ENCODE measurements at places on chromosomes 13 and 19.
A peak's percentile ranks its signal among the peaks of the same experiment; 100 is the strongest.

DNA sequence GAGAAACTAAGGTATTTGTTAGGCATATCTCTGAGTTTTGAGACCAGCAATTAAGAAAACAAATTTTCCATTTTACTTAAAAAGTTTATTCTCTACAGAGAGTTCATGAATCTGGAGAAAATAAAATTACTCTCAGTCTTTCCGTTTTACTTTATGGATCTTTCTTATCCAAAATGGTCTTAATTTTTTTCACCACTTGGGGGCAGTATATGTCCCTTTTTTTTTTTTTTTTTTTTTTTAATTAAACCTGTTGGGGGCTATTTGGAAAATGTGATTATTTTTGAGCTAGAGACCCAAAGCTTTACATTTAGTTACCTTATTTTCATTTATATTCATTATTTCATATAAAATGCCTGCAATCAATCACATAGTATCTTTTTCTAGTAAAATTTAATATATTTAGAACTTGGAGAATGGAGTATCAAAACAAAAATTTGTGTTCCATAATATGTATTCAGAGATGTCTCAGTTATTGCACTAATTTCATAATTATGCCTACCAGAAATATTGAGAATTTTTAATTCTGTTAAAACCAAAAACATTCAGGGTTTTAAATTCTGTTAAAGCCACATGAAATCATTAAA lies 27.1 kb downstream of the PIBF1 start:
- DNase-seq = no peak

DNA sequence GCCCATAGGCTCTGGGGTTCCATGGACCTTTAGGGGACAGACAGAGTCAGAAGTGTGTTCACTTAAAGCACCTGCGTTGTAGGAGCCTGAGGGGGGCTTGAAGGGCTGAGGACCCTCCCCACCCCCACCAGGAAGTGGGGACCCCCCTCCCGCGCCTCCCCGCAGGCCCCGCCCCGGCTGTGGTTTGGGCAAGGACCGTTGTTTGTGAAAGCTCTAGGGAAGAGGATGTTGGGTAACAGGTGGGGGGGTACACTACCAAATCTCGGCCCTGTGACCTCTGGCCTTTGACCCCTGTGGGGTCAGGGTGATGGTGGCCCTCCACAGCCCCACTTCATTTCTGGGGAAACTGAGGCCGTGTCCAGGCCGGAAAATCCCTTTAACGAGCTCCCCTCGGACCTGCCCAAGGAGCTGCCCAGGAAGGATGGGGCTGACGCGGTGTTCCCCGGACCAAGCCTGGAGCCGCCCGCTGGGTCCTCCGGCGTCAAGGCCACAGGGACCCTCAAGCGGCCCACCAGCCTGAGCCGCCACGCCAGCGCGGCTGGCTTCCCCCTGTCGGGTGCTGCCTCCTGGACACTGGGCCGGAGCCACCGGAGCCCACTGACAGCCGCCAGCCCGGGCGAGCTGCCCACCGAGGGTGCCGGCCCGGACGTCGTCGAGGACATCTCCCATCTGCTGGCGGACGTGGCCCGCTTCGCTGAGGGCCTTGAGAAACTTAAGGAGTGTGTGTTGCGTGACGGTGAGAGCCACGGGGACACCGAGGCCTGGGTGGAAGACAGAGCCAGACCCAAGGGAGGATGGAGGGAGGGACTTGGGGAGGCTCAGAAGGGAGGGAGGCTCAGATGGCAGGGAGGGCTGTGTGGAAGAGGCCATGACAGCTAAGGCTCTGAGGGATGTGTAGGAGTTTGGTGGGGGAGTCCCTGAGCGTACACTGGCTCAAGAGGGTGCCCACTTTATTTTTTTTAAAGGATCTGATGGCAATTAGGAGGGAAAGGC lies 1.3 kb downstream of the ARHGAP45 start:
- DNase-seq = no peak

DNA sequence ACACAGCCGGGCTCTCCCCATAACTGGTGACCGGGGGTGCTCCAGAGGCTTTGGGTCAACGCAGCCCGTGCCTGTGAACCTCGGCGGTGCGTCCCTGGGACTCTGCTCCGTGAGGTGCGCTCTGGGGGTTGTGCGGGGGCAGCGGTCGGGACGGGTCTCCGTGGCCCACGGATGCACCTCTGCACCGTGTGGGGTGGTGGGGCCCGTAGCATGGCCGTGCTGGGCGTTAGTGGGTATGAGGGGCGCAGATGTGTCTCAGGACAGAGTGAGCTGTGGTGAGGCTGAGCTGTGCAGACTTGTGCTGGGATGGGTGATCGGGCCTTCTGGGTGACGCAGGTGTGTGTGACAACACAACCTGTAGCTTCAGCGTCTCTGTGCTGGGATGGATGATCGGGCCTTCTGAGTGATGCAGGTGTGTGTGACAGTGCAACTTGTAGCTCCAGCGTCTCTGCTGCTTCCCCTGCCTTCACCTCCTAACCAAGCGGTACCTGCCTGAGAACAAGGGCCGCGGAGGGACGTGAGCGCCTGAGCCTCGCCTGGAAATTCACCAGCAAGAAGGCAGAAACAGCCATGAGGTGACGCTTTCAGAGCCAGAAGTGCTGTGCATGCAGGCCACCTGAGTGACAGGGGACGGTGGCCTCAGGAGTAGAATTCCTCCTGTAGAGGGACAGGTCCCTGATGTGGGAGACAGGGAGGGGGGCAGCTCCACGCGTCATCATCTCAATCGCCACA lies 599 bp downstream of the ZNF331 start:
- no peak for DNase-seq

GRCh38 chr19:38514812-38515633 lies 81.5 kb downstream of the RYR1 start:
- peak; percentile 6 for DNase-seq

GRCh38 chr13:23570099-23570920 lies at the start of gene TNFRSF19:
Gene TNFRSF19 (plus strand): TSS chr13:23570412. CDS start chr13:23590184, 19,772 bp downstream.
- DNase-seq = no peak

DNA sequence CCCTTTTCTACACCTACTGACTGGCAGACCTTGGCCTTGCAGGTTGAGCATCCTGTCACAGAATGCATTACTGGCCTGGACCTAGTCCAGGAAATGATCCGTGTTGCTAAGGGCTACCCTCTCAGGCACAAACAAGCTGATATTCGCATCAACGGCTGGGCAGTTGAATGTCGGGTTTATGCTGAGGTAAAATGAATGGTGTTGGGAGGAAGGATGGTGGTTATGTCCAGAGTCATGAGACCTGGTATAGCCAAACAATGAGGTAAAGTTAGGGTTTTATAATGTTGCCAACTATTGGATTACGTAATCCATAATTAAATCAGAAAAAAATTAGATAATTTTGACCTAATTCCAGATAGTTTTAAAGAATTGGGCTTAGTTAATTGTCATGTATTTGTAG lies 212.5 kb downstream of the PCCA start:
- DNase-seq = no peak

- DNase-seq = no peak
Measured at GRCh38 chr19:18176367-18177310, 3.0 kb downstream of the IFI30 start.

DNA sequence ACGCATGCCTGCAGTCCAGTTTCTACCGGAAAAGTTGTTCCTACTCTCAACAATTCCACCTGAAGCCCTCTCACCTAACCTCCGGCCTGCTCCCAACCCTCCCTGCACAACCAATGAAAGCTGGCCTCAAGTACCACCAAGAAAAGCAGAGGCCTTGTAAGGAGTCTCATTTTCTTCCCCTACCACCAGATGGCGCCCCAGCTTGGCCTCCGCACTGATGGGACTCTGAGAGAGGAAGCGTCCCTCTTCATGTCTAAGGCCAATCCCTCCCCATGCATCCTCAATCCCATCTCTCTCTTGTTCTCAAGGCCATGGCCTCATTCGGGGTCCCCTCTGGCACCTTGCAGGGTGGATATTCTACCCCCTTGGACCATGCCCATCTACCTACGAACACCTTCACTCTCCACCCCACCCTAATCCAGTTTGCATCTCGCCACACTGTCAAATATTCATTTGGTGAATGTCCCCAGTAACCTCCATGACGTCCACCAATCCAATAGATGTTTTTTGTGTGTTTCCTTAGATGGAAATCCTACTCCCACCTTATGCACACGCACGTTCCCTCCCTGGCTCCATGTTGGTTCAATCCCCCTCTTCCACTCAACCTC lies 412.8 kb downstream of the ZNF536 start:
- DNase-seq = no peak

DNA sequence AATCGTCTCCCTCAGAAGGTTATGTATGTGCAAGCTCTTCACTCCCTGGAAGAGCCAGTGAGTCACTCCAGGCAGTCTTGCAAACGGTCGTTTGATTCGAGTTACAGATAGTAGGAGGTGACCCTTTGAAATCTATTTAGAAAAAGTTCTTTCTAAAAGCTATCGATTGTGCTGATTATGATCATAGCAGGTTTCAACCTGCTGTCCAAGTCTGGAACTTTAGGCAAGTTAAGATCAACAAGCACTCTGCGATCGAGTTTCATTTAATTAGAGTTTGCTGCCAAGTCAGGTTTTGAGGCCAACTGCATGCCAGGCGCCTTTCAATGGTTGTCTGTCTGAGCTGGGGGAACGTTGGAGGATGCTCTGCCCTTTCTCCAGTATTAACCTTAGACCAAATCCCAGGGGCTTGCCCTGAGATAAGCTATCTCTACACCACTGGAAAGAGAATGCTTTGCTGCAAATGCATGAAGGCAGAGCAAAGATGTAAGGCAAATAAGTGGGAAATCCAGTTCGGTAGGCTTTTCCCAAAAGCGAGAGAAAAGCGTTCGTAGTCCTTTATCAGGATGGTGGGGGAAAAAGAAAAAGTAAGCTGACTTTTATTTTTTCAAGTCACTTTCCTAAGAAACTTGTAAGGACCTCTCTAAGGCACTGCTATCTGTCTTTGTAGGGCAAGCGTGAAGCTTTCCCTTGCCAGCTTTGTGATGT lies 287.5 kb downstream of the ATP8A2 start:
- no peak for DNase-seq

- no peak for DNase-seq
Measured at GRCh38 chr13:46303742-46304385, 83.2 kb downstream of the RUBCNL start.

GRCh38 chr19:16371540-16371986 lies 46.9 kb downstream of the KLF2 start:
- DNase-seq = no peak

DNA sequence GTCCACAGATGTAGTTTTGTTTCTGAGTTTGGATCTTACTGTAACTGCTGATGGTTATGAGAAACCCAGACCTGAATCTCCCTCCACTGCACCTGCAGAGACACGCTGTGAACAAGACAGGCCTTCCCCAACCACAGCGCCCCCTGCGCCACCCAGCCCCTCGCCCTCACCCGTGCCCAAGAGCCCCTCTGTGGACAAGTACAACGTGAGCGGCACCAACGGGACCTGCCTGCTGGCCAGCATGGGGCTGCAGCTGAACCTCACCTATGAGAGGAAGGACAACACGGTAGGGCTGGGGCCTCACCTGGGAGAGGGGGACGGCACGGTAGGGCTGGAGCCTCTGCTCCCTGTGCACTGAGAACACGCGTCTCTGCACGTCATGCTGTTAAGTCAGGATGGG lies 22.3 kb downstream of the LAMP1 start:
- no peak for DNase-seq

DNA sequence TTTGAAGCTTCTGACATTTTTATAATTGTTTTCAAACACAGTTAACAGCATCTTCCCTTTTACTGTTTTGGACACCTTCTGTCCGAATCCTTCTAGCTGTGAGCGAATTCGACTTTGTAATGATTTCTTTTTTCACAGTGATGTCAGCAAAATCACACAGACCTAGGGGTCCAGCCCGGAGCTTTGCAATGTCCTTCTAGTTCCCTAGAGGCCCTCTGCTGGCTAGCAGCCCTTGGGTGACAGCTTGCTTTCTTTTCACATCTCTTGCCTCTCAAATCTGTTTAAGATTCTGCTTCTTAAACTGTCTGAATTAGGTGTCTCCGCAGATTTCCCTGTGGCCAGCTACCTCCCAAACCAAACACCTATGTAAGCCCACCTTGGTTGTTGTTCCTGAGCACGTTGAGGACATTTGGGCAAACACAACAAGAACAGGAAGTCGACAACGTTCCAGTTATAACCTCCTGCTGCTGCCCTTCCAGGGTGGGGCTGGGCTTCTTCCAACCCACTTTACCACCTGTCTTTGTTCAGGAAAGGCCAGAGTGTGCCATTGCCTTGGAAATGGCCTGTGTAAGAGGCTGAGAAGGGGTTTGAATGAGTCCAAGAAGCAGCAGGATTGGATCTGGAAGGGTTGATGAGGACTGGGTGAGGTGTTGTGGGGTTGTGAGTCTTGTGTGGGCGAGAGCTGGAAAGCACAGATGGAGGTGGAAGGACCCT lies 123.1 kb downstream of the ATP8A2 start:
- DNase-seq = peak; percentile 23
